ENCODE measurements at places on chromosomes 1 and 21.

GRCh38 chr1:227532019-227532619 is 31.2 kb upstream of the ZNF678 start:
- no peak for DNase-seq
- no peak overlapping the region for H3K27ac ChIP-seq
- H3K4me1 ChIP-seq, result no peaks in the 10 kb centered on the region
- no peak overlapping the region for H3K4me3 ChIP-seq
- no peaks in the 10 kb centered on the region for H3K36me3 ChIP-seq

GRCh38 chr21:36753556-36753955 is 54.6 kb downstream of the SIM2 start:
- DNase-seq, result no peak
- no peak overlapping the region for H3K4me3 ChIP-seq
- H3K36me3 ChIP-seq, result peaks cover 10% of the 10 kb centered on the region
- peaks cover 6% of the 10 kb centered on the region for H3K27me3 ChIP-seq
- H3K27ac ChIP-seq, result no peak overlapping the region

DNA sequence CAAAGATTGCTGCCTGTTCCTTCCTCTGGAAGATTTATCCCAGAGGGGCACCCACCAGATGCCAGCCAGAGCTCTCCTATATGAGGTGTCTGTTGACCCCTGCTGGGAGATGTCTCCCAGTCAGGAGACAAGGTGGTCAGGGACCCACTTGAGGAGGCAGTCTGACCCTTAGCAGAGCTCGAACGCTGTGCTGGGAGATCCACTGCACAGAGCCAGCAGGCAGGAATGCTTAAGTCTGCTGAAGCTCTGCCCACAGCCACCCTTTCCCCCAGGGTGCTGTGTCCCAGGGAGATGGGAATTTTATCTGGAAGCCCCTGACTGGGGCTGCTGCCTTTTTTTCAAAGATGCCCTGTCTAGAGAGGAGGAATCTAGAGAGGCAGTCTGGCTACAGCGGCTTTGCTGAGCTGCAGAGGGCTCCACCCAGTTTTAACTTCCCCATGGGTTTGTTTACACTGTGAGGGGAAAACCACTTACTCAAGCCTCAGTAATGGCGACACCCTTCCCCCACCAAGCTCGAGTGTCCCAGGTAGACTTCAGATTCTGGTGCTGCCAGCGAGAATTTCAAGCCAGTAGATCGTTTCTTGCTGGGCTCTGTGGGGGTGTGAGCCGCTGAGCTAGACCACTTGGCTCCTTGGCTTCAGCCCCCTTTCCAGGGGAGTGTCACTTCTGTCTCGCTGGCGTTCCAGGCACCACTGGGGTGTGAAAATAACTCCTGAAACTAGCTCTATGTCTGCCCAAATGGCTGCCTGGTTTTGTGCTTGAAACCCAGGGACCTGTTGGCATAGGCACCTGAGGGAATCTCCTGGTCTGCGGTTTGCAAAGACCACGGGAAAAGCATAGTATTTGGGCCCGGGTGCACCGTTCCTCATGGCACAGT is 51.1 kb upstream of the PDC start:
- no peak overlapping the region for H3K27ac ChIP-seq
- H3K4me3 ChIP-seq, result no peak overlapping the region
- no peaks in the 10 kb centered on the region for H3K27me3 ChIP-seq
- no peaks in the 10 kb centered on the region for H3K36me3 ChIP-seq
- no peak for DNase-seq

GRCh38 chr1:234719454-234720251 is 109.7 kb upstream of the IRF2BP2 start:
- no peak overlapping the region for H3K4me3 ChIP-seq
- H3K4me1 ChIP-seq, result peaks cover 95% of the 10 kb centered on the region
- DNase-seq, result peak; percentile 30
- no peaks in the 10 kb centered on the region for H3K27me3 ChIP-seq

- no peaks in the 10 kb centered on the region for H3K27me3 ChIP-seq
- H3K4me1 ChIP-seq, result peaks cover 2% of the 10 kb centered on the region
- no peak overlapping the region for H3K4me3 ChIP-seq
- peaks cover 61% of the 10 kb centered on the region for H3K36me3 ChIP-seq
- H3K27ac ChIP-seq, result no peak overlapping the region
Observed at GRCh38 chr1:227753999-227754711, 18.9 kb downstream of the SNAP47 start.
